ENCODE measurements at places on chromosomes 3 and 15.
A peak's percentile ranks its signal among the peaks of the same experiment; 100 is the strongest.

DNA sequence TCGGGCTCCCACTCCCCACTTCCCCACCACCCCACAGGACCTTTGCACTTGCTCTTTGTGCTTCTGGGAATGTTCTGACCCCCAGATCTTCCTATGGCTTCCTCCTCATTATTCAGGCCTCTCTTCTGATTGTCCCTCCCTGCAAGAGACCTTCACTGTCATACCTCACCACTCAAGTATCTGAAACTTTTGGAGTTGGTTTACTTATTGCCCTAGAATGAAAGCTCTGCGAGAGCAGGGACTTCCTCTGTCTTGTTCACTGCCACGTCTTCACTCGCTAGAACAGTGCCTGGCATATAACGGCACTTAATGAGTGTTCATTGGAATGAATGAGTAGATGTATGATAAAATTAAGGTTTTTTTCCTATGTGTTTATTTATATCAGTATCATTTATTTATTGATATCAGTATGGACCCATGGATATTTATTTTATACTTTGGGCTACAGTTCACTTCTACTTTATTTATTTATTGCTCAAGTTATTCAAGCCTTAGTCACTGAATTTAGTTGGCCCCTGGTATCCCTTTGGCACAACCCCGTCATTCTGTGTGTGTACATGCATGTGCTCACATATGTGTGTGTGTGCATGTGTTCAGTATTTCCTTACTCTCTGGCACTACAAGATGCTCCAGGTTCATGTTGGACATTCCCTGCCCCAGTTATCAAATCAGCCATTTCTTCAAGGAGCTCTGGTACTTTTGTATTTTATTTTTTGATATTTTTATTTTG is 197.6 kb downstream of the THSD4 start:
- no peak for DNase-seq

- no peak for DNase-seq
These were observed 486.8 kb upstream of the ALCAM start for GRCh38 chr3:104879919-104880318.

GRCh38 chr3:97579365-97579764 is 185.2 kb upstream of the ARL6 start:
- DNase-seq: peak; percentile 6

- DNase-seq: no peak
These were observed 907.4 kb downstream of the NTRK3 start for GRCh38 chr15:87349181-87349580.

DNA sequence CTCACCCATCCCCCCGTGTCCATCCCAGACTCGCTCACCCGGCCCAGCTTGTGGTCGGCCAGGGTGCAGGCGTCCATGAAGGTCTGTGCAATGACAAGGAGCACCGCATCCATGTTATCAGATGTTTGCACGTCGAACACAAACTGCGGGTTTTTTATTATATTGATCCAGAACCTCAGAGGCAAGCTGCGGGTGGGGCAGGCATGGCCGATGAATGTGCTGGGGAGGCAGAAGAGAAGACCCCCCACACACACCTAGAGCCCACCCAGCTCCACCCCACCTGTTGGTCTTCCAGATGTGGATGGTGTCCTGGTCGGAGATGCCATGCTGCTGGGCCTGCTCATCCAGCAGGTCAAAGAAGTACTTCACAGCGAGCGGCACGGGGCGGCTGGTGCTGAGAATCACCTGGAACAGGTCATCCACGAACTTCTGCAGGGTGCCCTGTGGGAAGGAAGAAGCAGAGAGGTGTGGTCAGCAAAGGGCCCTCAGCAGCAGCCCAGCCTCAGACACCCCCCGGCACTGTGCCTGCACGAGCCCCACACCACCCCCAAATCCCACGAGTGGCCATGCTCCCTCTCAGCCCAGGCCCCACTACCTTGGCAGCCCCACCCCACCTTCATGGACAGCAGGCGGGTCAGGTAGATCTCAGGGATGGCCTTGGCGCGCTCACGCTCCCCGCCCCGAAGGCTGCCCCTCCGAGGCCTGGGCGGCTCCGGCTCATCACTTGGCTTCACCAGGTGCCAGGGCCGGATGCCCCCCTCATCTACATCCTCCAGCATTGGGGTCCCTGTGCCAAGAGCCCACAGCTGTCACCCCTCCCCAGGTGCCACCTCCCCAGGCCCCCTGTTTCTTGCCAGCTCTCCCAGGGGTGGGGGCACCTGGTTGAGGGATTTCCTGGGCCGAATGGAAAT is 20.3 kb downstream of the PLXNB1 start:
- no peak for DNase-seq

- DNase-seq: no peak
These were observed 3.5 kb downstream of the IGDCC3 start for GRCh38 chr15:65374334-65374733.

- DNase-seq: no peak
These were observed 412 bp downstream of the CHDH start for GRCh38 chr3:53845881-53846133.

- DNase-seq: peak; percentile 80
These were observed 20.5 kb downstream of the BOC start for GRCh38 chr3:113231827-113232253.

- DNase-seq: no peak
These were observed 31.7 kb upstream of the IP6K2 start for GRCh38 chr3:48748754-48749153.

DNA sequence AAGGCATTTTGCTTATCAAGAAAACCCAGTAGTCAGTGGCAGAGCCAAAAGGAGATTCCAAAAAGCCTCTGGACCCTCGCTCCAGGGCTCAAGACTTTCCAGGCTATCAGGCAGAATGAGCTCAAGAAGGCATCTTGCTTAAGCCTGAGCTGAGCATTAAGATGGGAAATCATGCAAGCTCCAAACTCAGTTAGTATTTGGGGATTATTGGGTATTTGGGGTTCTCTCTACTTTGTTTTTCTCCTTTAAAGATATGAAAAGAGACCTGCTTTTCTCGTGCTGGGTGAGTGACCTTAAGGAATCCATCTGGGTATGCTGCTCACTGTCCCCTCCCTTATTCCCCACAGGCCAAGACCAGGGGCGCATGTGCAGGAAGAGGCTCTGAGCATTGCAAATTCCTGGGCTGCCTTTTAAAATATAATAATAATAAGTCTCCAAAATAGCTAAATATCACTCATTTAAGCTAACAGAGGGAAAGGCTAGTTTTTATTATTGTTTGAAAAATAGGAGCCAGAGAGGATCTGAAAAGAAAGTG is 75.4 kb upstream of the HACD2 start:
- no peak for DNase-seq

DNA sequence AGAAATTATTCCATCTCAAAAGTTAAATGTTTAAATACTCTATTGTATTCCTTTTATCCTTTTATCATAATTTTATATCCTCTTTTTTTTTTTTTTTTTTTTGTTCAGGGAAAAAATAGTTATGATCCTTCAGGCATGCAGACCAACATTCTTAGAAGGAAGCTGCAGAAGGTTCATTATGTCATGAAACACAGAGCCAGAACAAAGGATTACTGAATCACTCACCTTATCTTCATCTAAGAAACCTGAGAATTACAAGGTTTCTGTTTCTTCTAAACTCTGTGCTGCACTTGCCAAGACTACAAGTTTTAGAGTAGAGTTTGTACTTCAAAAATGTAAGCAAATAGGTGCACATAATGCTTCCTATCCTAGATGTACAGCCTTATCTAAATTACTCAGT is 3.3 kb downstream of the PLCH1 start:
- DNase-seq: no peak

- no peak for DNase-seq
These were observed 6.7 kb downstream of the RASGRP1 start for GRCh38 chr15:38557921-38558320.

GRCh38 chr3:149382101-149382467 is 4.6 kb upstream of the TM4SF1 start:
- DNase-seq: peak; percentile 84

DNA sequence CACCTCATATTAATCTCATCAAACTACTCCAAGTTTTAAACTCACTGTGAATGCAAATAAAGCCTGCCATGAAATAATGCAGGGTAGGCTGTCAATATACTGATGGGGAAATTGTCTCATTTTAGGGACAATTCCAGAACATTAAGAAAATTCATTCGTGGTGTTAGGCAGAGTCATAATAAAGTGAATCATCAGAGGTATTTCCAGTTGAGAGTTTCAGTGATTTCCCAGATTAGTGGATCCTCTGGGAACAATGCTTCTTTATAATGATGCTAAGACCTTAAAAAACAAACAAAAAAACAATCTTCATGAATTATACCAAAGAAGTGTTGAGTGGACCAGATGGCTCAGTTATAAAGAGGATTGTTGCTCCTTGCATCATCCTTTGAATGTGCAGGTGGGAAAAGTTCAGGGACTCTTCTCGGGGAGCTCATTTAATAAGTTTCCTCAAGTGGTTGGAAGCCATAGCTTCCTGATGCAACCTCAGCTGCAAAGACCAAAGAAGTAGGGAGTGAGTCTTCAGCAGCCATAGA is 360.9 kb upstream of the TRIM42 start:
- DNase-seq: no peak

GRCh38 chr3:60160822-60161748 is 1090.2 kb downstream of the FHIT start:
- DNase-seq: no peak

GRCh38 chr15:69042531-69042930 is 28.0 kb downstream of the NOX5 start:
- DNase-seq: no peak

DNA sequence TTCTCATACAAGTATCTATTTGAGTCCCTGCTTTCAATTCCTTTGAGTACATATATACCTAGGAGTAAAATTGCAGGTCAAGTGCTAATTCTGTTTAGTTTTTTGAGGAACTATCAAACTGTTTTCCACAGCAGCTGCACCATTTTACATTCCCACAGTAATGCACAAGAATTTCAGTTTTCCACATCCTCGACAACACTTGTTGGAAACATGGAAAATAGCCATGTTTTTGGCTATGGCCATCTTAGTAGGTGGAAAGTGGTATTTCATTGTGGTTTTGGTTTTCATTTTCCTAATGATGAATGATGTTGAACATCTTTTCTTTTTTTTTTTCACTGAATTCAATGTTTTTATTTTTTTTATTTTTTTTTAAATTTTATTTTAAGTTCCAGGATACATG is 44.4 kb upstream of the TNFAIP8L3 start:
- no peak for DNase-seq

- no peak for DNase-seq
These were observed 6.4 kb upstream of the C15orf39 start for GRCh38 chr15:75195122-75195765.

- DNase-seq: no peak
These were observed 31.4 kb upstream of the PRTG start for GRCh38 chr15:55774113-55774970.

- DNase-seq: no peak
These were observed 68.3 kb downstream of the CD47 start for GRCh38 chr3:108022256-108023150.

- no peak for DNase-seq
These were observed 17.4 kb upstream of the ST3GAL6 start for GRCh38 chr3:98745718-98746117.

DNA sequence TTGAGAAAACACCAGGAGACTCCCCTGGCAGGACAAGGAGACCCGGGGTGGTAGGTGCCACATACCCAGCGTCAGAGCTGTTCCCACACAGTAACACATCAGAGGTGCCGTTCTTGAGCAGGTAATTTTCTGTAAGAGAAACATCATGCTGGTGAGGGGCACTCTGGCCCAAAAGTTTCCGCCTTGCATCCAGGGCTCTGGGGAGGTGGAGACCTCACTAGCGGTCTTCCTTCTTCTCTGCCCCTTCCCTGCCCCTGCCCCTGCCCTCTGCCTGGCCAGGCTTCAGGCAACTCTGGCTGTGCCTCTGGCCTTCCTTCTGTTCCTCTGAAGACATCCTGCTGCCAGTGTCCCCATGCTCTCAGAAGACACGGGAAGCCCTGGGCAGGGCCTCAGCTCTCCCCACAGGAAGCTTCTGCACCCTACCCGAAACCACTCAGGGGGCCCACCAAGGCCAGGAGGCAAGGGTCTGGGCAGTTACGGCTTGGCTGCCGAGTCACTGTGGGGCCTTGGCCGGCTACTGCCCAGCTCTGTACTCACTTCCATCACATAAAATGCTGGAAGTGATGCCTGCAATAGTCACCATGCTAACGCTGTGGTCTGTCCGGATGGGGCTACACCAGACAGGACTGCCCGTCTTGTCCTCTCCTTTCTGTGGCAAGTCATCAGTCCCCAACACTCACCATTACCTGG is 41.3 kb downstream of the SCN5A start:
- DNase-seq: no peak

GRCh38 chr3:107684431-107684925 is 161.7 kb downstream of the BBX start:
- no peak for DNase-seq

GRCh38 chr3:142215106-142215505 is 10.3 kb downstream of the GK5 start:
- no peak for DNase-seq

- no peak for DNase-seq
These were observed 10.1 kb downstream of the PDCD6IP start for GRCh38 chr3:33808559-33808958.

DNA sequence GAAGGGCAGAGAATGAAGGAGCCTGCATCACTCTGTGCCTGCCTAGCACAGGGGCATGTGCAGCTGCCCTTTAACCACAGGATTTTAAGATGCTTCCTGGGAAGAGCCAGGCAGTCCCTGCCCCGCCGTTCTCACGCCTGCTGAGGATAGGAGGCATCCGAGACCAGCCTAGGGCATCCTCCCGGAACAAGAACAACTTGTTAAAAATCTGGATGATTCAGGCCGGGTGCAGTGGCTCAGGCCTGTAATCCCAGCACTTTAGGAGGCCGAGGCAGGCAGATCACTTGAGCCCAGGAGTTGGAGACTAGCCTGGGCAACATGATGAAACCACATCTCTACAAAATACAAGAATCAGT is 15.2 kb downstream of the NRROS start:
- DNase-seq: no peak

GRCh38 chr3:116618930-116619329 is 90.6 kb upstream of the TUSC7 start:
- no peak for DNase-seq
